ENCODE measurements at places on chromosomes 3 and 15. TPM values are rescaled to one million over a fixed set of nuclear protein-coding genes. Genes with fewer than 3 reads are reported as not detected.

NT5DC2 gene
- 23.5 TPM for total RNA-seq

SGO1 gene
- total RNA-seq = 27.8 TPM

TWF2 gene
- total RNA-seq = 124 TPM

CPNE9 gene
- 0.77 TPM for total RNA-seq

LYZL4 gene
- total RNA-seq = not detected

- no peaks in the 10 kb centered on the region for H3K27me3 ChIP-seq
- peak overlapping the region; percentile 99 for H3K27ac ChIP-seq
- H3K4me1 ChIP-seq = peaks cover 75% of the 10 kb centered on the region
- no peak for DNase-seq
- H3K36me3 ChIP-seq = peaks cover 19% of the 10 kb centered on the region
These were observed 1.6 kb downstream of the RAB8B start for GRCh38 chr15:63190769-63191649.

DNA sequence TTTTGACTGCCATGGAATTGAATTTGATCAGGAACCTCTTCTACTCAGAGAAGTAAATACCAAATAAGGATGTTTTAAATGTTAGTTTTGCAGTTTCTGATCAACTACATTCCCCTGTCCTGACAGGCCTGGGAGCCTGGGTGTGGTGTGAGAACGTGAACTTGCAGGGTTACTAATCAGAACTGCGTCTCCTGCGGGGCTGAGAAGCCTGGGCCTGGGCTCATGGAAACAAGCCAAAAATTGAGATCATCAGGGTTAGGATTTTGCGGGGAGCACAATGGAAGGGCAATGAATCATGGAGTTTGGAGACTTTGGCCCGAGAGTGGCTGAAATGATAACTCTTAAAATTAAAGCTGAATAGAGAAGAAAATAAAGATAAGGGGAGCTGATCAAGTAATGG, 47.8 kb upstream of the C3orf70 start:
- no peak for DNase-seq
- no peak overlapping the region for H3K4me3 ChIP-seq
- no peaks in the 10 kb centered on the region for H3K4me1 ChIP-seq

DNA sequence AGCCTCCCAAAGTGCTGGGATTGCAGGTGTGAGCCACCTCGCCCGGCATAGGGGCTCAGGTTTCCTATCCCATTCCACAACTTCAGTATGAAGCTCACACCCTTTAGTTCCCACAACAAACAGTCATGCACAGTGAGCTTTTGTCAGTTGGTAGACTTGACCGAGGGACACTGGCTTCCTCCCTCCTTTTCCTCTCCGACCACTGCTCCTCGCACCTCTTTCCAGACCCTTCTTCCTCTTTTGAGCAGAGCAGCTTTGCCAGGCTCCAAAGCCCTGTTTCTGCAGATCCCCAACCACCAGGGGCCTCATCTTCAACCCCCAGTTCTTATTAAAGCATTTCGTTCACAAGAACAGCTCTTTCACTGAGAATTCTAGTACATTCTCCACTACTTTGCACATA, 12.7 kb upstream of the CILP start:
- no peak overlapping the region for H3K4me3 ChIP-seq
- H3K27ac ChIP-seq = no peak overlapping the region
- H3K36me3 ChIP-seq = no peaks in the 10 kb centered on the region
- peaks cover 7% of the 10 kb centered on the region for H3K4me1 ChIP-seq
- no peak for DNase-seq

DNA sequence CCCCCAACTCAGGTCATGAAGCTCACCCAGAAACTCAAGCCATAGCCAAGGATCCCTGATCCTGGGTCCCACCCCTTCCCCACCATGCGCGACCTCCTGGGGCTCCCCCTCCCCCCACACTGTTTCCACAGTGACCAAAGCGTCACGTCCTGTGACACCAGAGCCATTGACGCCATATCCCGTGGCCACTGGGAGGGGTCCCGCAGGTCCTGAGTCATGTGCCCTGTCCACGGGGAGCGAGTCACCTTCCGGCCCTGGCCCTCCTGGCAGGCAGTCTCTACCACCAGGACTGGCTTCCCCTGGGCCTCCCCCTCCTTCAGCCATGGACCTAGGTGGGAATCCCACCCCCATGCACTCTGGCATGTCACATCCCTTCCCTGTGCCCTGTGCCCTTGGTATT, 15.6 kb downstream of the SEMA3F start:
- H3K27ac ChIP-seq = no peak overlapping the region
- H3K27me3 ChIP-seq = no peaks in the 10 kb centered on the region
- H3K4me1 ChIP-seq = peaks cover 5% of the 10 kb centered on the region
- no peak overlapping the region for H3K4me3 ChIP-seq
- DNase-seq = no peak

- H3K27ac ChIP-seq = no peak overlapping the region
- peaks cover 3% of the 10 kb centered on the region for H3K36me3 ChIP-seq
- H3K4me1 ChIP-seq = no peaks in the 10 kb centered on the region
- H3K27me3 ChIP-seq = no peaks in the 10 kb centered on the region
These were observed 493.8 kb upstream of the NECTIN3 start for GRCh38 chr3:110577854-110578253.

- H3K36me3 ChIP-seq = no peaks in the 10 kb centered on the region
- H3K27me3 ChIP-seq = peaks cover 13% of the 10 kb centered on the region
- H3K4me3 ChIP-seq = no peak overlapping the region
- no peaks in the 10 kb centered on the region for H3K4me1 ChIP-seq
These were observed 159.8 kb upstream of the CTDSPL start for GRCh38 chr3:37701734-37702433.

GRCh38 chr3:148318240-148318639, 379.5 kb upstream of the AGTR1 start:
- no peak overlapping the region for H3K27ac ChIP-seq
- H3K36me3 ChIP-seq = no peaks in the 10 kb centered on the region
- no peak for DNase-seq
- no peaks in the 10 kb centered on the region for H3K27me3 ChIP-seq
- peaks cover 6% of the 10 kb centered on the region for H3K4me1 ChIP-seq

GRCh38 chr3:195508185-195508584, 34.9 kb downstream of the PPP1R2 start:
- no peak overlapping the region for H3K4me3 ChIP-seq
- H3K4me1 ChIP-seq = peaks cover 25% of the 10 kb centered on the region
- no peaks in the 10 kb centered on the region for H3K27me3 ChIP-seq
- no peak for DNase-seq
- H3K36me3 ChIP-seq = peaks cover 4% of the 10 kb centered on the region

GRCh38 chr15:98727115-98728040, 79.0 kb downstream of the IGF1R start:
- H3K4me3 ChIP-seq = no peak overlapping the region
- H3K4me1 ChIP-seq = peaks cover 40% of the 10 kb centered on the region
- no peaks in the 10 kb centered on the region for H3K27me3 ChIP-seq
- no peak for DNase-seq
- no peaks in the 10 kb centered on the region for H3K36me3 ChIP-seq

- H3K4me3 ChIP-seq = no peak overlapping the region
- H3K36me3 ChIP-seq = peaks cover under 1% of the 10 kb centered on the region
- no peak for DNase-seq
- H3K4me1 ChIP-seq = peaks cover 4% of the 10 kb centered on the region
These were observed 89.4 kb upstream of the C3orf80 start for GRCh38 chr3:160135851-160136250.

Data from activated T-cell treated with anti-CD3 and anti-CD28 coated beads, Interleukin-2, amount 50 U/mL, for 72 hours (primary cell).